ENCODE measurements at places on chromosomes 6 and 20.

DNA sequence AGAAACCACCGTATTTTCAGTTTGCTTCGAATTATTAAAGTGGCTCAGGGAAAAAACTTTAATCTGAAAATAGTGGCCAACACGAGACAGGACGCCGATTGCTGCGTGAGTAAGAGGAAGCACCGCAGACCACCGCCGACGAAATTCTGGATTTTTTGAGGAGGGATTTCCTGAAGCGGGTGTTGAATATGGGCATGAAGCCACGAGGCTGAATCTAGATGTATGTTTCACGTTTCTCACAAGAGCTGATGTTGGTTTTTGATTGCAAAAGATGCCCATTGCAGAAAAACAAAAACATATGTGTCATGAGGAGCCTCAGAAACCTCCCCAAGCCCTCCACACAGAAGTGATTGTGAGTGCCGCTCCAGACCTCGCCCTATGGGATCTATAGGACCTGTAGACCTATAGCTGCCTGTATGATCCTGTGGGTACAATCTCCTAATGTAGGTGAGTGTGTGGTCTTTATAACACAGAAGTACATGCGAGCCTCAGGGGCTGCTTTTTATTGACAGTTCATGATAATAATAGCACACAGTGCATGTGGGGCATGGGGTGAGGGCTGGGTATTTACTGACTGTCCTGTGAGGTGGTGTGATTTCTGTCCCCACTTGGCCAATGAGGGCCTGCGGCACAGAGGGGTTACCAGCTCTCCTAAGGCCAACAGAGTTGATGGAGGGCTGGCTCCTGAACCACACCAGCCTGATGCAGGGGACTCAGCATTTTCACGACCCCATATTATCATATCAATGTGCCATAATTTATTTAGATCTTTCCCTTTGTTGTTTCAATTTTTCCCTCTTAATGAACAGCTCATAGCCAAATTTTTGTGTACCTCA lies 243.9 kb downstream of the DLL1 start:
- DNase-seq = peak; percentile 26

GRCh38 chr6:132961122-132961521 lies 146.8 kb downstream of the RPS12 start:
- peak; percentile 59 for DNase-seq

DNA sequence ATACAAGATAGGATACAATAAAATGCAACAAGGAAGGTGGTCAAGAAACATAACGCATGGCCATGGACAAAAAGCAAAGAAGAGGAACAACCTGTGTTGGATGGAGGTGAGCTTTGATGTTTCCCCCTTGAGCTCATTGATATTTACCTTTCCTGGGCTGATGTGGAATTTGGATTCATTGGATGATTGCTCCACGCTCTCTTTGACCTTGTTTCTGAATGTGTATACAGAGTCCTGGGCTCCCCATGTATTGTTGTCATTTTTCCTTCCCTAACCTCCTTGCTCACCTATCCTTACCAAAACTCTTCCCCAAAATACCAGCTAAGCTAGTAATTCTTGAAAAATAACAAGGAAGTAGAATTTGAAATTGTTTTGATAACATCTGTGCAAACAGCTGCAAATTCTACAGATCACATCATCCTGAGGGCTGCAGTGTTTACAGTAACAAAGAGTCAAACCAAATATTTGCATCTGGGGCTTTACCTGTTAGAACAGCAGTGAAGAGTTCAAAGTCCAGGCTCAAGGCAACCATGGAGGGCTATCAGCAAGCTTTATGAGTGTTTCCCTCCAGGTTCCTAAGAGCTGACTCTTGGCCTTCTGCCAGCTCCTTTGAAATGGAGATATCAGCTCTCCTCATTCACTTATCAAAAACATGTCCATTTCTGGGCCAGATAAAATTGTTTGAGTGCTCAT lies 214.3 kb upstream of the MARCKS start:
- DNase-seq = no peak

DNA sequence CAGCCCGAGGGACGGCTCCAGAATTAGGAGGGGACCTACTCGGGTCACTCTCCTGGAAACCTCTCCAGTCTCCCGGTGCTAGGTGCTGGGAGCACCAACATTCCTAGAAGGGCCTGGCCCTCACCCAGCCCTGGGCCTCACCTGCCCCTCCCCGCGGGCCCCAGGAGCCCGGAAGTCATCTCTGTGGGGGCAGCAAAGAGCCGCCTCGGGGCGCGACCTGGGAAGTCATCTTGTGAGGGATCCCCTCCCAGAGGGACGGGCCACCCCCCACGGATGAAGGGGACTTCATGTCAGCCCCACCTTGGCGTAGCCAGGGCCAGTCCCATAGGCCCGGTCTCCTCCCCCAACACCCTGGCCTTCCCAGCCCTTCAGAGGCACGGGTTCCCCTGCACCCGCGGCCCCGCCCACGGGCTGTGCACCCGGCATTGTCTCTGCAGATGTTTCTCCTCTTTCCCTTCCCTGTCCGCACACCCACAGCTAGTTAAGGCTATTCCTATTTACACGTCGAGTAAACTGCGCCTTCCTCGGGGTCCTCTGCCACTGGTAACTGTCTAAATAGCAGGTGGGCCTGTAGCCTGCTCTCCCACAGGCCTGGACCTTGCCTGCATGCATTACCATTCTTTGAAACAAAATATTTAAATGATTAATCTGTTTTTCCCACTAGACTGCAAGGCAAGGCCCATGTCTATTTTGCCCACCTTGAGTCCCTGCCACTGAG lies 896 bp upstream of the RNASET2 start:
- no peak for DNase-seq

DNA sequence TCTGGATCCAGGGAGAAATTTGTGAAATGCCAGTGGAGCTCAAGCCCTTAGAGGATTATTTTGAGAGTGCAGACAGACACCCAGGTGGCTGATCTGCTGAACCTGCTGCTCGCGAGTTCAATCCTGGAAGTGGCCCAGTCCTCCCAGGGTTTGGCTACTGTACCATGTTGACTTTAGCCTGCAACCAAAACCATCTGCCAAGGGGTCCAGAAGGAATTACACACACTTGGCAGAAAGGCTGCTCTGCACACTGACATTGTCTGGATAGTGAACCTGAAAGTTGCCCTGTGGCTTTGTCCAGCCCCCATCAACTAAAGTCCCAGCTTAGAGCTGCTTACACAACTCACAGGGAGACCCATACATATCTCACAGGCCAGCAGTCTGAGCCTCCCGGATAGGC lies 21.6 kb upstream of the PI3 start:
- no peak for DNase-seq

DNA sequence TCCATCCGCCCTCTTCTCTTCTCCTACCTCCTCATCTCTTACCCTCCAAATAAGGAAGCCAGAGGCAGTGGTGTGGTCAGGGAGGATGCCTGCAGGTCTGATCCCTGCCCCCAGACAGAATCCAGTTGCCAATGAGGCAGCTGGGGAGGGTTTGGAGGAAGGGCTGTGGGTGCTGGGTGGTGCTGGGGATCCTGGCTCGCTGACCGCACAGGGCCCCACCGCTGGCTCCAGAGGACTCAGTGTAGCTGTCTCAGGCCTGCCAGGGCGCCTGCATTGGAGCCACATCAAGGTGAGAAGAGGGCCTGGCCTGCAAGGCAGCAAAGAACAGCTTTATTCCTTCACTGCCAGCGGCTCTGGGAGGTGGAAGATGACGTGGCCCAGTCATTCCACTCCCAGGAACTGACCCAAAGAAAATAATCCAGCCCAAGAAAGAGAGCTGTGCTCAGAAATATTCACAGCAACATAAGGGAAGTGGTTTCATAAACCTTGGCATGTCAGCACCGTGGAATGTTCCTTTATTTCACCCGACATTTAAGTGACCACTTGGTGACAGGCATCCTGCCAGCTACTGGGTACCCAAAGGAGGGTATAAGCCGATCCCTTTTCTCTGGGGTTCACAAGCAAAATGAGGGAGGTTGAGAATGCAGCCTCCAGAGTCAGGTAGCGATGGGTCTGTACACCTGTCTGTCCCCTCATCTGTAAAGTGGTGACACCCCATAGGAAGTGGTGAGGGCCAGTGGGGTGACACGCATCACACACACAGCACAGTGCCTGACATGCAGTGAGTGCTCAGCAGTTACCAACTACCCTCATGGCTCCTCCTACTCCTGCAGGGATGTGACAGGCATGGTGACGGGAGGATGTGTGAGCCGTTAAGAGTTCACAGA lies 125.1 kb downstream of the SNX5 start:
- peak; percentile 99 for DNase-seq

DNA sequence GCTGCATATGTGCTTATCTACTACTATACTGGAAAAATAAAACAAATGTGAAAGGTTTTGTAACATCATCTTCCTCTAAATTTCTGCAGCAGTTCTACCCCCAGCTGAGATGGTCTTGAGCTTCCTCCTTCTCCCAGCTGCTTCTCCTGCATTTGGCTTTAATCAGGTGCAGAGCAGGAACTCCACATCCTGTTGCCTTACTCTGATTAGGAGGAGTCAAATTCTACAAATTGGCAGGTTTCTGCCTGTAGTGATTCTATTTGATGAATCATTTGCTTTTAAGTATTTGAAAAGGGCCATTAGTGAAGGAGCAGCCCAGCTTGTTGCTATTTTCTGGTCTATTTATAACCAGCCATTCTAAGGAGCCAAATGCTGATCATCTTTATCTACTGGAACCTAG lies 224.5 kb downstream of the GMDS start:
- peak; percentile 21 for DNase-seq

- DNase-seq = no peak
Observed at GRCh38 chr6:93350774-93351173, 68.6 kb downstream of the EPHA7 start.

DNA sequence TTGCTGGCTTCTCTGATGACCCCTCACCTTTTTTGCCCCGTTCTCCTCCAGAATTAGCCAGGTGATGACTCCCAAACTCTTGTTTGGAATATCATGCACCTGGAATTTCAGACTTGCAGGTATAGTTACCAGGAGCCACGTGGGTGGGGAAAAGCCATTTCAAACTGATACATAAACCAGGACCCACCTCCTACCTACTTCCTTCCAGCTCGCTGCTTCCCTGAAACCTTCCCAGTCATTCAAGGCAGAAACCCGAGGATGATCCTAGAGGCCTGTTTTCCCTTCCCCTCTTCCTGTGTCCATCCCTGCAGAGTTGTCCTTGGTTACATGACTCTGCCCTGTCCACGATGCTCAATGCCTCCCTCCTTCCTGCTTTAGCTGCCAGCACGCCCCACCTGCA lies 101.9 kb downstream of the MTHFD1L start:
- no peak for DNase-seq

DNA sequence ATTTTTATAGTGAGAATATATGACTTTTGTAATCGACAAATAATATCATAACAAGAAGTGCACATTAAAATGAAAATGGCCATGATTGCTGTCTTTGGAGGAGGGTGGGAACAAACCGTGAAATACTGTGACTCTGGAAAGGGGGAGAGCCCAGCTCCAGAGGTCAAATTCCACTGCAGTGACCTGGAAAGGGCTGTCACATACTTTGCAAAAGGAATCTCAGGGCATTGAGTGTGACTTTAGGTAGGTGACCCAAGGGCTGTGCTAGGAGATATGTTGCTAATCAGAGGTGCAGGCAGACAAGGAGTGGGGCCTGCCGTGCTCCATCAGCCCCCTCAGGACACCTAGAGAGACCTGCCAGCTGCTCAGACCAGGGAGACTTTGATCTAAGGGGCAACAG lies 28.1 kb upstream of the BMP7 start:
- no peak for DNase-seq

- DNase-seq = no peak
Observed at GRCh38 chr20:56779452-56780143, 150.5 kb downstream of the TFAP2C start.

GRCh38 chr6:150940941-150941340 lies 75.4 kb downstream of the MTHFD1L start:
- peak; percentile 85 for DNase-seq
